Right kidney (tissue), 9 donors: ENCODE measurements at places on chromosomes 4 and X.

- DNase-seq = no peak
Observed at GRCh38 chrX:7100022-7100421, 47.5 kb upstream of the STS start.

DNA sequence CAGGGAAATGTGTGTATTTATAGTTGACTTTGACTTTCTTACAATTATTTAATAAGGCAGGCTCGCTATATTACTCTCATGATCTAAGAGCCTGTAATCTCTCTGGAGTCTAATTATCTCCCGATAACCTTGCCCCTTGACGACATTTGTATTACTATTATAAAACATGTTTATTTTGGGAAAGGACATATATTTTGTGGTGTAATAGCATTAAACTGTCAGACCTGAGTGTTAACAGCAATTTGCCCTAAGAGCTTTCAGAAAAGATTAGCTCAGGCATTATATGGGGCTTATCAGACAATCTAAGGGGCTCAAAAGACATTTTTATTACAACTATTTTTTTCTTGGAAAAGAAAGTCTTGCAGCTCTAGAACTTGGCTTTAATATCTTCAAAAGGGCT, 427.9 kb upstream of the SLIT2 start:
- DNase-seq = no peak

DNA sequence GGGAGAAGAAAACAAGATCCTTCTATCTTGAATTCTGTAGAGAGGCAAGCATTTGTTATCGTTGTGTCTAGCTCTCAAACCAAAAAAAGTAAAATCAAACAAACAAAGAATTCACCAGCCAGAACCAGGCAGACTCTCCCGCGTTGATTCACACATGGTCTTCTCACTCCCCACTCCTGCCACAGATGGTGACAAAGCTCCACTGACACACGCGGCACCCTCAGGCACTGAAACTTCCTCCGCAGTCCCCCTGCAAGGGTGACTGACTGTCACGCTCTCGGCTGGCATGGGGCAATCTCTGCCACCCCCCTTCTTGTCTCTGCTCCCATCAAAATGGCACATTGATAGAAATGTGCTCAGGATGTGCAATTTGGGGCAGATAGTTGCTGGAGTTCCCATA, 304.9 kb downstream of the DHX15 start:
- no peak for DNase-seq

DNA sequence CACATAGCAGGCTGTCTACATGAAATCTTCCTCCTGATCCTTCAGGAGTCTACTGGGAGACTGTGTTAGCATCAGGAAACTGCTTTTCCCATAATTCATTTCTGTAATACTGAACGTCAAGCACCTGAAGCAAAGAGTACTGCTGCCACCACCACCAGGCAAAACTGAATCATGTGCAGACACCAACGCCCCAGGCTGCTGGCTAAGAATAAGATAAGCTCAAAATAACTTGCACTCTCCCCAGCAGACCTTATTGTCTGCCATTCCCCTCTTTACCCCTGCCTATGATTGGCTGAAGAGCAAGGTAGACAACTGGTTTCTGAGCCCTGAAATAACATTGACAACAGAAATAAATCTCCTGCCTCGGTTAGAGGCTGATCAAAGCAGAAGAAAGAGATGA, 70.1 kb downstream of the LHFPL1 start:
- DNase-seq = no peak

- DNase-seq = no peak
Observed at GRCh38 chr4:150268444-150268843, 190.2 kb downstream of the DCLK2 start.

GRCh38 chr4:118158763-118159375, 124.6 kb downstream of the NDST3 start:
- DNase-seq = no peak

- no peak for DNase-seq
Observed at GRCh38 chrX:133046601-133047000, 50.3 kb downstream of the USP26 start.

DNA sequence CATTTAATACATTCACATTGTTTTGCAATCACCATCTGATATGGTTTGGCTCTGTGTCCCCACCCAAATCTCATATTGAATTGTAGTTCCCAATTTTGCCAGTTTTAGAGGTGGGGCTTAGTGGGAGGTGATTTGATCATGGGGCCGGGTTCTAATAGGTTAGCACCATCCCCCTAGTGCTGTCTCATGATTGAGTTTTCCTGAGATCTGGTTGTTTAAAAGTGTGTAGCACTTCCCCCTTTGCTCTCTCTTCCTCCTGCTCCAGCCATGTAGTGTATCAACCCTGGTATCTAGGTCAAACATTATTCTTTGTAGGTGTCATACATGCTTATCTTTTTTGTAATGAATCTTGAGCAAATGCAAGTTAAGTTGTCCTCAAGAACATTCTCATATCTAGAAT, 83.3 kb upstream of the KIT start:
- DNase-seq = no peak

- DNase-seq = peak; percentile 26
Observed at GRCh38 chr4:38605181-38605752, 58.7 kb upstream of the KLF3 start.

DNA sequence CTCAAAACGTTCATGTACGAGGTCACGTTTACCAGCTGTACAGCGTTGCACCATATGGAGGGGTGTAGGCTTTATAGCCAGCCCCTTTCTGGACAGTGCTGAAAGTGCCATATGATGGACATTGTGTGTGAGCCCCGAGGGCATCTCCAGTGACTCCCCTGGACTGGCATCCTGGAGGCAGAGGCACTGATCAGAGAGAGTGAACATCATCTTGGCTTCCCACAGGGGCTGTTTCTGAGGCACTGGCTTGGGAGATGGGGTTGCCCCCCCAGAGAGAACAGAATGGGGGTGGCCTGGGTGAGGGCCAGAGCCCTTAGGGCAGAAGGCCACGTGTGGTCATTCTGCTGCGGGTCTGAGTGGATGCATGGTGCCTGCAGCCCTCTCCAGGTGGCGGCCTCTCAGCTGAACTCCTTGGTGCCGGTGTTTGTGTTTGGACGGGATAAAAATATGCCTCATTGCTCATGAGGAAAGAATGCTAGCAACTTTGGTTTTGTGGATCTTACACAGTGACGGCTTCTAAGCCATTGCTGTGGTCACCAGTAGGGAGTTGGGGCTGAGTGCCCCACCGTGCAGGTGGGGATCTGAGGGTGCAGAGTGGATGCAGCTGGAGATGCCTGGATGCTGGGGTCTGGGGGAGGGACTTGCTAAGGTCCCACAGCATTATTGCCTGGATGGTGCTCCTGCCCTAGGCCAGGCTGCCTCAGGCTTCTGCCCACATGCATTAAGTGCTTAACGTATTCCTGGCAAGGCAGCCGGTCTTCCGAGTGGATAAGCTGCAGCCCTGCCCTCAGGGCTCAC, 3.4 kb downstream of the WFS1 start:
- peak; percentile 32 for DNase-seq
